Stimulated activated CD4-positive, alpha-beta T cell treated with anti-CD3 and anti-CD28 coated beads, Interleukin-1b, Interleukin-23, amount 100 ng/mL, for 48 hours (primary cell): ENCODE measurements at places on chromosomes 2 and 18.
A peak's percentile ranks its signal among the peaks of the same experiment; 100 is the strongest.

DNA sequence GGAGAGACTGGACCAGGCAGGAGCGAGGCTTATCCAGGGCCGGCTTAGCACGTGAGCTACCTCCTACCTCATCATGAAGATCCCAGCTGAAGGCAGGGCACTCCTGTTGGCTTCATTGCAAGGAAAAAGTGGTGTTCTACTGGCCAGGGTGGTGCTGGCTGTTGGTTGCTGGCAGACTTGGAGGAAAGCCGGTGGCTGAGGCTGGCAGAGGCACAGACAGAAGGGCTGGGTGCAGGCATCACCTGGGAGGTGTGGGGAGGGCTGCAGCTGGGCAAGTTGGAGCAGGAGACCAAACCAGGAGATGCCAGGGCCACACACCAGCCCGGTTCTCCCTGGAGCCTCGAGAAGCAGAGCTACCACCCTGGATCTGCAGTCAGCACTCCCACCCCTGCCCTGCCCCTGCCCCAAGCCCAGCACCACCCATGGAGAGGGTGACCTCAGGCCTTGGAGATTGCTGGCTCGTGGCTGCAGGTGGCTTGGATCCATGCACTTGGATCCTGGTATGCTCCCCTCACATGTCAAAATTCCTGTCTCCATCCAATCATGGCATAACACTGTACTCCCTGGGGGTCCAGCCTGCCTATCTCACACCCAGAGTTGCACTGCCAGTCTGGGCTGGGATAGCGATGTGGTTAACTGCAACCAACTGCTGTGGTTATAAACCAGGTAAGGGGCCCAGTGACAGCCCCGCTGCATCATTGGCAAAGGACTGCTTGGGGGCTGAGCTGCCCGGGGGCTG is 49.7 kb downstream of the GLI2 start:
- no peak for DNase-seq

DNA sequence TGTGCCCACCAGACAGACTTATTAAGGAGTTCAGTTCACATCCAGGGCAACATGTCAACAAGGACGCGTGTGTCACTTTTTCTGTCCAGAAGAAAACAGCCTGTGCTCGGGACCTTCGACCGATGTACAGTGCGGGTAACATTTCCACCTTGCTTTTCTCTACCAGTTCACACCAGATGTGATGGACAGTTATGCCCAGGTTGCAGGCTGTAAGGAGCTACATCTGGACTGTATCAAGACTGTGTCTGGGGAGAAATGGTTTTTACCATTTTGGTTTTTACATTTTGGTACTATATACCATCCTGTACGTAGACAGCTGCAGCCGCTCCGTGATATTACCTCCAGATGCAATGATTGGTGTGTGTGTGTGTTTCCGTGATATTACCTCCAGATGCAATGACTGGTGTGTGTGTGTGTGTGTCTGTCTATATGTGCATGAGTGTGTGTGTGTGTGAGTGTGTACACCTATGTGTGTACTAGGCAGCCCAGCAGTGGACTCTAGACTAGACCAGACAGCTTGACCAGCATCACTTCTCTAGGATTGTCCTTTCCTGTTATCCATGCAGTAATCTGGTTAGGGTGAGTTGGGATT is 118.0 kb downstream of the COL6A3 start:
- DNase-seq = no peak

DNA sequence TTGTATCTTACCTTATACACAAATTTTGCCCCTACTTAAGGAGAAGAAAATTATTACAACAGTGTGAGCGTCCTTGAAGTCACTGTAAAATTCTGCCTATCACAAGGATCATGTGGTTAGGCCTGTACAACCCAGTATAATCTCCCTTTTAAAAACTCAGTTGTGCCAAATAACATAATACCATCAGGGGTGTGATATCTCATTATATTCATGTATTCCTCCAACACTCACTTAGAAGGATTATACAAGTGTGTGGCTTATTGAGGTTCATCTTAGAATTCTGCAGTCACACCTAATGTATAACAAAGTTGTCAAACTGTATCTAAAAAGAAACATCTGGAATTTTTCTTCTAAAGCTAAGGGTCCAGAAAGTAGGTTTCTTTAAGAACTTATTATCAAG is 998.8 kb upstream of the LRRTM1 start:
- no peak for DNase-seq

GRCh38 chr18:79875531-79875919 is 75.9 kb downstream of the SLC66A2 start:
- no peak for DNase-seq

GRCh38 chr2:215982465-215982875 is 30.9 kb downstream of the MREG start:
- DNase-seq = peak; percentile 53

- DNase-seq = no peak
Observed at GRCh38 chr2:120914839-120915521, 179.3 kb downstream of the GLI2 start.

DNA sequence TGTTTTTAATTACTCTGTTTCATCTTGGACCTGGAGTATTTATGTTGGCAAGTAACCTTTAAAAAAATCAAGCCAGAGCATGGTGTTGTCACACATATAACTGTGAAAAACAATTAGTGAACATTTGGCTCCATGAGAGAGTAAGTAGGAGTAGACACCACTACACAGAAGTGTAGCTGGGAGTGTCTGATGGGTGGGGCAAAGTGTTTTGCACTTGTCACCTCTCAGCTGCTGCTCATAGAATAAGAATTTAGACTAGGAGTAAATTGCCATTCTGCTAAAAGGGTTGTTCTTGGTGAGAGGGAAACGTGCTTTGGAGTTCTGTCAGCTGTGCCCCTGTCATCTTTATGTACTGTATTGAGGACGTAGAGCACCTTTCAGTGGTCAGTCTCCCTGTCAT is 114.5 kb downstream of the TTC27 start:
- DNase-seq = no peak

DNA sequence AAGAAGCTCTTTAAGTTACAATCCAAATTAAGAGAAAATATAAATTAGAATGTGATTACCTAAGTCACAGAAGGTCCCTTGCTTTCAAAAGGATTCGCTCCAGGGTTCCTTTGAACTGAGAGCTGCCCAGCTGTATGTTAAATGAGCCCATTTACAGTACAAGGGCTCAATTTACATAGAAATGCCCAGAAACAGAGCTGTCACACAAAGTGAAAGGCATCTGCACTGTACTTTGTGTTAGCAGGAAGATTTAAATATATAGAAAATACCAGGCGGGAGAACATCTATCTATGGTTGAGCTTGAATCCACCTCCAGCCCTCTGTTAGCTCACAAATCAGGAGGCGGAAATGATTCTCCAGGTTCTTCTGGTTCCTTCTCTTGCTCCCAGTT is 272.9 kb downstream of the PAX3 start:
- DNase-seq = no peak

GRCh38 chr2:83941886-83942285 is 517.2 kb downstream of the SUCLG1 start:
- DNase-seq = no peak

DNA sequence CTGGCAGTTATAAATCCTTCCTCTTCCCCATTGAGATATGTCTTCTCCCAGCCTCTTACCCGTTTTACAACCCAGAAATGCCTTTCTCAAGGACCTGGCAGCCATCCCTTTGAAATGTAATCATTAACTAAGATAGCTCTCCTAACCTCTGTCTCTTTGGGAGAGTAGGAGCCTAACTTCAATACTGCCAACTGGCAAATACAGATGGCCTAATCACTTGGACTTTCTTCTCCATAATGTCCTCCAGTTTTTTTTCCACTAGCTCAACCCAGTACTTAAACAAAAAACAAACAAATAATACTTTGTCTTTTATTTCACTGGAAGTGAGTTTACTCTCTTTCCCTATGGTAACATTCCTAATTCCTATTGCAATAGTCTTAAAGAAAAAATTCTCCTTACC is 1391.1 kb downstream of the SUCLG1 start:
- DNase-seq = no peak

DNA sequence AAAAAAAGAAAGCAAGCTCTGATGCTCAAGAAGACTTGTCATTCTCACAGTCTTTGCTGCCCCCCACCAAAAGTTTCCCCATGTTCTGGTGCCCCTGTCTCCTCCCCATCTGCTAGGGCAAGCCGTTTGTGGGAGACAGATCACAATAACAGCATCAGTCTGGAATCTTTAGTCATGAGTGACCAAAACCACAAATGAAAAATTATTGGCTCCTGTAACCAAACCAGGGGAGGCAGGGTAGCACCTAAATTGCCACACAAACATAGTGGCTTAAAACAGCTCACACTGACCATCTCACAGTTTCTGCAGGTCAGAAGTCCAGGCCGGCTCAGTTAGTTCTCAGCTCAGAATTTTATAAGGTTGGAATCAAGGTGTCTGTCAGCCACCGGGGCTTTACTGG is 9.1 kb upstream of the B3GNT7 start:
- no peak for DNase-seq

- no peak for DNase-seq
Observed at GRCh38 chr2:181131584-181131983, 151.2 kb downstream of the UBE2E3 start.

DNA sequence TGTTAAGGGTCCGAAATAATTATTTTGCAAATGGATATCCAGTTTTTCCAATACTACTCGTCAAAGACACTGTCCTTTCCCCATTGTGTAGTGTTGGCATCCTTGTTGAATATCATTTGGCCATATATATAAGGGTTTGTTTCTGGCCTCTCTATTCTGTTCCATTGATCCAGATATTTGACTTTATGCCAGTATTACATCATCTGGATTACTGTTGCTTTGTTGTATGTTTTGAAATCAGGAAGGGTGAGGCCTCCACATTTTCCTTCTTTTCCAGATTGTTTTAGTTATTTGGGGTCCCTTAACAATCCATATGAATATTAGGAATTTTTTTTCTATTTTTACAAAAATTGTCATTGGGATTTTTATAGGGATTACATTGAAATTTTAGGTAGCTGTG is 244.1 kb downstream of the GPD2 start:
- no peak for DNase-seq

DNA sequence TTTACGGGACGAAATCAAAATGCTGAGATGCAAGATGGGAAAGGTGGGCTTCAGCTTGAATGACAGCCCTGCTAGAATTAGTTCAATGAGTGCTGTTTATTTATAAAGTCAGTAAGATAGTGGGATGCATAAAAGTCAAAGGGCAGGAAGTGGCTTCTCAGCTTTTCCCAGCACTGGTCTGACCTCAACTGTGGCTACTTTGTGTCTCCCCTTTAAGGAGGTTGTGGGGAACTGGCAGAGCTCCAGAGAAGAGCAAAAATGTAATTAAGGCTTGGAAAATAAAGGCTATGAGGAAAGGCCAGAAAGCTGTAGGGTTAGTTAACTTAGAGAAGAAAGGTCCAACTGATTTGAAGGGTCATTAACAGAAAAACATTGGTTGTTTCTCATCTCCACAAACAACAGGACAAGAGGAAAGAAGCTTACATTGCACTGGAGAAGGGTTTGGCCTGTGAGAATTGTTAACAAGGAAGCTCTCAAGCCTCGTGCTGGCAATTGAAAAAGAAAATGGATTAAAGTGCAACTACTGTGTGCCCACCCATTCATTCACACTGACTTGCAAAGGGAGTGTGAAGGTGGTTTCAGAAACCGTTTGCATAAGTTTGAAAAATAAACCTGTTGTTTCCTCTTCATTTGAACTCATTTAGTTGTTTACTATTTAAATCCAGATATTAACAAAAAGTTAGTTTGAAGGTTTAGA is 68.8 kb upstream of the CD28 start:
- DNase-seq = no peak

DNA sequence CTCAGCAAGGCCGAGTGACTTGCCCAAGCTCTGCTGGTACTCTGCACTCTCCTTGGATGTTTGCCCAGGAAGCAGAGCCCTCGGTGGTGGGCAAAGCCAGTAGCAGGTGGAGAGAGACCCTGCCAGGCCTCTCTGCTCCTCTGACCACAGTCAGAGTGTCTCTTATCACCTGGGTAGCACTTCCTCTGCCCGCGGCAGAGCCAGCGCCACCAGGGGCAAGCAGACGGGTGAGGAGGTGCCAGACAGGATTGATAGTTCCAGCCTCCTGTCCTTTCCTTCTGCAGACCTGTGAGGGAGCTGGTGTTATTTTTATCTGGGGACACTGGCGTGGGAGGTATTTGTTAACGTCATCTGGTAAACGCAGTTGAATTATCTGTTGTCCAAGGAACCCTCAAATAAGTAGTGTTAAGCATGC is 152.9 kb downstream of the SMAD7 start:
- DNase-seq = no peak

DNA sequence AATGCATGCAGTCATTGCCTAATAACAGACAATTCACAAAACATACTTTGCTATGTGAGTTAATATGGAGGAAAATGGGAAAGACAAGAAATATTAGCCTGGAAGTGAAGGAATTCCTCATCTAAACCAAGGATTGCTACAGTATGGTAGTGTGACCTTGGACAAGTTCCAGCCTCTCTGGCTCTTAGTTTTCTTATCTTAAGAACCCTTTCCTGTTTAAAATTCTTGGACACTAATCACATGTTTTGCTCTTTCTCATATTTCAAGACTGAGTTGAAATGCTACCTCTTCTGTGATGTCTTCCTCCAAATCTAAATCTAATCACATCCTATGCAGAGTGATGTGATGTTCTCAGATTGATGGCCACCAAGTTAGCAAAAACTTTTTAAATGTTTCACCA is 20.8 kb upstream of the ADAM23 start:
- no peak for DNase-seq

GRCh38 chr2:56357655-56358295 is 174.0 kb downstream of the CCDC85A start:
- no peak for DNase-seq

GRCh38 chr18:79530821-79531220 is 135.1 kb downstream of the NFATC1 start:
- no peak for DNase-seq

- no peak for DNase-seq
Observed at GRCh38 chr2:12498286-12498685, 218.4 kb upstream of the TRIB2 start.

DNA sequence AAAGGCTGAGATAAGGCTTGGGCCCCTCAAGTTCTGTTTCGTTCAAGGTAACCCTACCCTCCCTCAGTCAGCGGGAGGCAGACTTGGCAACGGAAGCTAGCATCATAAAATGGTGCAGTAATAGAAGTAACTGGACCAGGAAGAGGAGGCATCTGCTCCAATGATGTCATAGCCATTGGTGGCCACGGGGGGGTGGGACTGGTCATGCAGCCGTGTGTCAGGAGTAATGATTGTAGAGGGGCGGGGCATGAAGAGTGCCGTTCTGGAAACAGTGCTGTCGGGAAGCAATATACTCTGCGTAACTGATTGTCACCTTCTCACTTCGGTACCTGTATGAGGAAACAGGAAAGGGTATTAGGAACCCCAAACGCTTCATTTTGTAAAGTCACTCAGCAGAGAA is 6.9 kb upstream of the POLR2D start:
- no peak for DNase-seq

- no peak for DNase-seq
Observed at GRCh38 chr2:136901732-136902131, 136.4 kb downstream of the THSD7B start.
